ENCODE measurements at places on chromosomes 16 and 17. TPM values are rescaled to one million over a fixed set of nuclear protein-coding genes. Genes with fewer than 3 reads are reported as not detected.

DNA sequence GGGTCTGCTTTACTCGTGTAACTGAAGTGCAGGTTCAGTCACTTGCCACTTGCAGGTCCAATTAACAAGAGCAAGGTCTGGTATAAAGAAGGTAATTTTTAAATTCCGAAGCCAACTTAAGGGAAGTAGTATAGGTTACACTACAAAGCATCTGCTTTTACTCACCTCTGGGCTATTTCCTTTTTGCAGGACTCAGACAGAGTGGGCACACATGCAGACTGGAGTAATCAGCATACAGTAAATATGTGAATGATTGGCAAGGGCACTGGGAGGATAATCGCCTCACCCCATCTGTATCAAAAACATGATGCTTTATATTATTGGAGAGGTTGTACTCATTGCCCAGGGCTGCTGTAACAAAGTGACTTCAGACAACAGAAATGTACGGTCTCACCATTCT is 160.1 kb upstream of the CDH5 start:
- no peaks in the 10 kb centered on the region for H3K36me3 ChIP-seq
- H3K4me3 ChIP-seq: no peak overlapping the region
- no peaks in the 10 kb centered on the region for H3K4me1 ChIP-seq
- peaks cover 8% of the 10 kb centered on the region for H3K27me3 ChIP-seq
- no peak for DNase-seq

- no peak for DNase-seq
- peak overlapping the region; percentile 35 for H3K27ac ChIP-seq
- H3K4me3 ChIP-seq: peak overlapping the region; percentile 97
- peaks cover 1% of the 10 kb centered on the region for H3K36me3 ChIP-seq
- H3K4me1 ChIP-seq: peaks cover 51% of the 10 kb centered on the region
These were observed 1.0 kb downstream of the SLC16A6 start for GRCh38 chr17:68289936-68290267.

DNA sequence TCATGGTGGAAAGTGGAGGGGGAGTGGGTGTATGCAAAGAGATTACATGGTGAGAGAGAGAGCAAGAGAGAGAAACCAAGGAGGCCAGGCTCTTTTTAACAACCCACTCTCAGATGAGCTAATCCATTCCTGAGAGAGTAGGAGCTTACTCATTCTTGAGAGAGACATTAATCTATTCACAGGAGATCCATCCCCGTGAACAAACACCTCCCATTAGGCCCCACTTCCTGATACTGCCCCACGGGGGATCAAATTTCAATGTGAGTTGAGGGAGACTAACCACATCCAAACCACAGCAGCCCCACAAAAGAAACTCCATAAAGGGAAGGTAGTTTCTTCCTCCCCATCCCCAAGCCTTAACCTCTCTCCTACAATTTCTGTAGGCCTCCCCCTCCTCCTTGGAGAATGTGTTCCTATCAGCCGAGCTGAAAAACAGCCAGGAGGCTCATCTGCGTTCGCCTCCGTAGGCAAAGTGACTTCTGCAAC is 450.0 kb downstream of the NPIPA7 start:
- H3K4me3 ChIP-seq: no peak overlapping the region
- no peaks in the 10 kb centered on the region for H3K4me1 ChIP-seq
- H3K36me3 ChIP-seq: no peaks in the 10 kb centered on the region

- no peak for DNase-seq
- H3K4me3 ChIP-seq: no peak overlapping the region
- no peak overlapping the region for H3K27ac ChIP-seq
- no peaks in the 10 kb centered on the region for H3K4me1 ChIP-seq
These were observed 14.4 kb upstream of the CLEC18A start for GRCh38 chr16:69936751-69937211.

DNA sequence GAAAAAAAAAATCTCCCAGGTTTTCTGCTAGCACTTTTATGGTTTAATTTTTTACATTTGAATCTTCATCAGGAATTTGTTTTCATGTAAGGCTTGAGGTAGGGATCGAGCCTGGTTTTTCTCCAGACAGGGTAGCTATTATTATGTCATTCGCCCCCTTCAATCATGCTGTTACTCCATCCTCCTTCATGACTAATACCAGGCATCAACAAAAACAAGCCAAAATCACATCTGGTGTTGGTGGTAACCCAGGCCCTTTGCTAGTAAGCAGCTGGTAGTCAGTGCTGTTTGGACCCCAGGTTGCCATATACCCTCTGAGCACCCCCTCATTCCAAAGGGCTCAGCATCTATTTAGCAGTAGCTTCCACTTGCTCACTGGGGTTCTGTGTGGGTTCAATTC is 29.5 kb downstream of the DRC3 start:
- H3K4me3 ChIP-seq: no peak overlapping the region
- no peaks in the 10 kb centered on the region for H3K4me1 ChIP-seq
- no peaks in the 10 kb centered on the region for H3K27me3 ChIP-seq
- no peak overlapping the region for H3K27ac ChIP-seq
- DNase-seq: no peak
- H3K36me3 ChIP-seq: no peaks in the 10 kb centered on the region

DNA sequence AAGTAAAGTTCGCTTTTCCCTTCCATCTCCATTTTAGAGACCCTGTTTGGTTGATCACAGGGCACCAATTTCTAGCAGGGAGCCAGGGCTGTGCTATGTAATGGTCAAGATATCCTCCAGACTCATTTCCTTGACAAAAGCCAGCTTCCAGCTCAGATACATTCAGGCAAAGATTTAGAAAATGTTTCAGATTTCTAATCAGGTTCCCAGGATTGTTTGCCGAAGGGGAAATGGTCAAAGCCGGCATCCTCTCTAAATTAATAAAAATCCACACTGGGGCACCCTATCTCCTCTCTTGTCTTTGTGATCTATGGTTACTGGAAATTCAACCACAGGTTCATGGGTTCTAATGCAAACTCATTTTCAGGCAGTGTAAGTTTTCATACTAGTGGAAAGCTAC is 686.8 kb upstream of the KIF2B start:
- H3K36me3 ChIP-seq: no peaks in the 10 kb centered on the region
- no peaks in the 10 kb centered on the region for H3K4me1 ChIP-seq
- H3K27me3 ChIP-seq: no peaks in the 10 kb centered on the region
- no peak overlapping the region for H3K4me3 ChIP-seq

Gene CCDC92B
- total RNA-seq: 0.23 TPM

Gene KLHL10
- total RNA-seq: not detected

Gene CDT1
- total RNA-seq: 97.3 TPM

Measured in activated T-helper 1 cell treated with anti-CD3 and anti-CD28 coated beads, Interleukin-12 subunit alpha, Interleukin-12 subunit beta, Interleukin-2, Interleukin-4 antibody, amounts not matched to agents 30 ng/mL and 10 ng/mL and 1 ng/mL, durations not matched to agents 14 hours and 24 hours and 36 hours (primary cell).